ENCODE measurements at places on chromosomes 16 and 17.

- no peak for DNase-seq
Observed at GRCh38 chr17:14590459-14591250, 289.8 kb downstream of the HS3ST3B1 start.

DNA sequence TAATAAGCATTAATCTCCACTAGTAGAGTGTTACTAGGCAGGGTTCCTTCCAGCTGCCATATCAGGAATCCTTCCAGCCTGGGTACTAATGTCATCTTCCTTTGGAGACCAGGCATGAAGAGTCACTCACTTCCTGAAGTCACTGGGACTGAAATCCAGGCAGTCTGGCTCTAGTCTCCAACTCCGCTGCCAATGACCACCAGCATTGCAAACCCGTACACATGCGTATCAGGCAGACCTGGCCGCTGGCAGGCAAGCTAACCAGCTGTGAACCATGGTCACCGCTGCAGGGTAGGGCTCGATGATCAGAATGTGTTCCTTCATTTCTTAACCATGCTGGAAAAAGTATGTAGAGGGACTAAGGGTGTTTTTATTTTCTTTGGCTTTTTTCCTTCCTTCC lies 255.5 kb downstream of the CDH13 start:
- no peak for DNase-seq

- no peak for DNase-seq
Observed at GRCh38 chr17:44354582-44355561, 8.8 kb downstream of the FAM171A2 start.

GRCh38 chr16:63577891-63578290 lies 1541.7 kb upstream of the CDH8 start:
- DNase-seq, result no peak

- DNase-seq, result no peak
Observed at GRCh38 chr16:83779886-83780285, 27.9 kb upstream of the HSBP1 start.

DNA sequence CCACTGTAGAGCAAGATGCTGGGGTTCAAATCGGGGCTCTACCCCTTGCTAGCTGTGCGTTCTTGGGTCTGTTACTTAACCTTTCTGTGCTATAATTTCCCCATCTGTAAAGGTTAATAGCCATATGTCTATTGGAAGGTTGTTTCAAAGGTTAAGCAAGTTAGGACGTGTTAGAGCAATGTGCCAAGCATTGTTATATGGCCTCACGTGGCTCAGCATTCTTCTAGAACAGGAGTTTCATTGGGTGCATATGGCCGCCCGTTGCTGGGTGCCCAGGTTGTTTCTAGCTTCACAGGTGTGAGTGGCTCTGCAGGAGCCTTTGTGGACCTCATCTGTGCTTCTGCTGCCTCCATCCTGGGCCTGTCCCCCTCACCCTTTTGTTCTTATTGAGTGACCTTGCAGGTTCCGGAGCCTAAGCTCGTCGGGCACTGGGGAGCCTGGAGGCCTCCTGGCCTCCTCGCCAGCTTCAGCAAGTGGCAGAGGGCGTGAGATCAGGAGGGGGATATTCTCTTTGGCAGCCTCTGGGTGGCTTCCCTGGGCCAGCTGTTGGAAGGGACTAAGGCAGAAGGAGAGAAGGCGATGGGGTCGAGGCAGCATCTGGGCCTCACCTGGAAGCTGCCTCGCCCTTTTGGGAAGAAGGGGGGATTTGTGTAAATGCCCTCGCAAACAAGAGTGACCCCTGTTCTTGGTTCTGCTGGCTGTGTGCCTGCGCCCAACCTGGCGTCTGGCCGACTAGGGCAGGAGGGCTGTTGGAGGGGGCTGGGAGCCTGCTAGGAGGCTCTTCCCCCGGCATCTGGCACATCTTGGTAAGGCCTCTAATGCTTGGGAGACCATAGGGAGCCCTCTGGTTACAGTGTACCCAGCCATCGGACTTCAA lies 80.2 kb upstream of the CIBAR2 start:
- DNase-seq, result no peak

- no peak for DNase-seq
Observed at GRCh38 chr16:65547772-65548446, 426.0 kb upstream of the CDH11 start.

DNA sequence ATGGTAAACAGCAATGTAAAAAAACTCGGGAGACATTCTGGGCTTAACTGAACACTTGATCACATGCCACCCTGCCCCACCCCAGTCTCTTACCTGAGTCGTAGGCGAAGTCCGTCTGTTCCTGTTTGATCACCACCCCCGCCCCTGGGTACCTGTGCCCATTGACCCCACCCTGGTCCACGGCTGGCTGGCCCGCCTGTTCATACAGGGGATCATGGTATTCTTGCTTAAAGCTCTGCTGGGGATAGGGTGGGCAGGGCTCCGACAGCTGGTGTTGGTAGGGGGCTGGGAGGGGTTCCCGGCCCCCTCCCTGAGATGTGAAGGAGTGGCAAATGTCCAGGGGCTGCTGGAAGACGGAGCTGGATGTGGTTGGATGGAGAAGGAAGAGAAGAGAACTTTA lies 13.6 kb downstream of the ETV4 start:
- no peak for DNase-seq

GRCh38 chr16:30980023-30980371 lies 5.0 kb upstream of the HSD3B7 start:
- DNase-seq, result no peak

GRCh38 chr17:80671039-80671824 lies 126.6 kb downstream of the RPTOR start:
- no peak for DNase-seq

GRCh38 chr16:5845046-5845445 lies 747.5 kb upstream of the EEF2KMT start:
- DNase-seq, result no peak

- DNase-seq, result peak; percentile 58
Observed at GRCh38 chr17:77882481-77883212, 75.9 kb upstream of the TNRC6C start.

DNA sequence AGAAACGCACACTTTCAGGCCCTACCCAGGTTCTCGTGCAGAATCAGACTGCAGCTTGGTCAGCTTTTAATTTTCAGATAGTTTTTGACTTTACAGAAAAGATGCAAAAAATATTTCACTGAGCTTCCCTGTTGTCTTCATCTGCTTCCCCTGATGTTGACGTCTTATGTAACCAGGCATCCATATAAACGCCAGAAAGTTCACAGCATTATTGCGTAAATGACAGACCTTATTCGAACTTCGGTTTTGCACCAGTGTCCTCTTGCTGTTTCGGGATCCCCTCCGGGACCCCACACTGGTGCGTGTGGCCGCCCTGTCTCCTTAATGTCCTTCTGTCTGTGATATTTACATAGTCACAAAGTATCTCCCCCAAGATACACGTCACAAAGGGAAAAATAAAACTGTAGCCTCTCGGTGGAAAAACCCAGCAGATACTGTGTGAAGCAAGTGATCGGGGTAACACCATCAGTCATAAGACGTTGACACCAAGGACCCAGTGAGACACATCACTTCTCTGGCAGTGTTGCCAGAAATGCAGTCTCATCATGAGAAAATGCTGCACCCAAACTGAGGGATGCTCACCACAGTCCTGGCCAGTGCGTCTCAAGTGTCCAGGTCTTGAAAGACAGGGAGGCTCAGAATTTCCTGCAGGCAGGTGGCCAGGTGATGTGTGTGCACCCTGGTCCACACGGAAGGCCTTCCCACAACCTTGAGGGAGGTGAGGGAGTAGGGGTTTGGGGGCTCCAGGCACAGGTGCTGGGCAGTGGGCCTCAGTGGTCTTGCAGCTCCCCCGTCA lies 4.3 kb downstream of the BANP start:
- no peak for DNase-seq

DNA sequence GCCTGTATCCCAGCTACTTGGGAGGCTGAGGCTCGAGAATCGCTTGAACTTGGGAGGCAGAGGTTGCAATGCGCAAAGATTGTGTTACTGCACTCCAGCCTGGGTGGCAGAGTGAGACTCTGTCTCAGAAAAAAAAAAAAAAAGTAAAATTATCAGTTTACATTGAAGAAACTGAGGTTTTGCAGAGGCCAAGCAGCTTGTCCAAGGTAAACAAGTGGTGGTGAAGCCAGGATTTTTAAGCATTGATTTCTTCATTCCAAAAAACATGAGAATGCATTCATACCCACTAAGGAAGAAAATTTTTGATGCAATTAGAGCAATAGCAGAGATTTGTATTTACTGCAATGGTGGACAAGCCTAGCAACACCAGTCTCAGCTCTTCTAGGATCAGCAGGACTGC lies 52.7 kb downstream of the CENPV start:
- no peak for DNase-seq

DNA sequence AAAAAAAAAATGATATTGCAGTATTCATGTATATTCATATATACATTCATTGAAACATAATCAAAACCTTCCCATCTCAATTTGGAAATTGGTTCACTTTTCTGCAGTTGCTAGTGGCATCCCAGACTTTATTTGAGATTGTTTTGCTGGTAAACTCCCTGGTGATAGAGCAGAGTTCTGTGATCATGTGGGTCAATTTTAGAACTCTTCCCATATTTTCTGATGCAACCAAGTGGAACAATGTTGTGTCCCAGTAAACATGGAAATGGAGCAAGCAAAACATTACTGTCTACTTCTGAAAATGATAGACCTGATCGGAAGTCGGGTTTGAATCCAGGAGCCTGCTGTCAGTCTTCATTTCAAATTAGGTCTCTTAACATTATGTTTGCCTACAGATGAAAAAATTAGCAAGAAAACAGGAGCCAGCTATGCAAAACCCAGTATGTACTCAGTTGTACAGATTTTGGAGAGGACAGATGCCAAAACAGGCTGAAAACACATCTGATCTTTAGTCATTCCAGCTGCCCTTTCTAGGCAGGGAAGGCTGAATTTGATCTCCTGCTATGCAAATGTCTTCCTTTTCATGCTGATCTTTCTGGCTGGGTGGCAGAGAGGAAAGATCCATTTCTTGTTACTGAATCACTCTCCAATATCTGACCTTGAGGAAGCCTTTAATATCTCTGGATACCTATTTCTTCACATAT lies 786.6 kb upstream of the SOX9 start:
- no peak for DNase-seq

DNA sequence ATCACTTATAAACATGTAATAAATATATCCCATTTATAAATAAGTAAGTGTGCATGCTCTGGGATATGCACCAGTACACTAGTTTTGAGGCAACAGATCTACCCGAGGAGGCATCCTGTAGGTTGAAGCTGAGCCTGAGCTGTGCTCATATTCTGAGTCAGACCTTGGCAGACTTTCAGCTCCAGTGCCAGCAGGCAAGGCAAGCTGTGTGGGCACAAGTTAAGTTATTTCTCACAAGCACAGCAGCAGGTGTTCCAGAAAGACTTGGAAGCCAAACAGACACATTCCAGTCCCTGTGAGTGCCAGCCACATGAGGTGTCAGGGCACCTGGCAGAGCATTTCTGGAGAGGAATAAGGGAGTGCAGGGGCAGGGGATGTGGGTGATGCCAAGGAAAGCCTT lies 1.3 kb upstream of the CLEC19A start:
- no peak for DNase-seq

GRCh38 chr17:6046931-6047330 lies 23.2 kb upstream of the WSCD1 start:
- no peak for DNase-seq

GRCh38 chr16:920717-921116 lies 50.1 kb downstream of the LMF1 start:
- no peak for DNase-seq

- no peak for DNase-seq
Observed at GRCh38 chr17:37608351-37609169, 658 bp downstream of the SYNRG start.

GRCh38 chr17:40076591-40076990 lies 13.8 kb downstream of the THRA start:
- no peak for DNase-seq

GRCh38 chr16:682493-683395 lies 1.4 kb downstream of the JMJD8 start:
- DNase-seq, result no peak

DNA sequence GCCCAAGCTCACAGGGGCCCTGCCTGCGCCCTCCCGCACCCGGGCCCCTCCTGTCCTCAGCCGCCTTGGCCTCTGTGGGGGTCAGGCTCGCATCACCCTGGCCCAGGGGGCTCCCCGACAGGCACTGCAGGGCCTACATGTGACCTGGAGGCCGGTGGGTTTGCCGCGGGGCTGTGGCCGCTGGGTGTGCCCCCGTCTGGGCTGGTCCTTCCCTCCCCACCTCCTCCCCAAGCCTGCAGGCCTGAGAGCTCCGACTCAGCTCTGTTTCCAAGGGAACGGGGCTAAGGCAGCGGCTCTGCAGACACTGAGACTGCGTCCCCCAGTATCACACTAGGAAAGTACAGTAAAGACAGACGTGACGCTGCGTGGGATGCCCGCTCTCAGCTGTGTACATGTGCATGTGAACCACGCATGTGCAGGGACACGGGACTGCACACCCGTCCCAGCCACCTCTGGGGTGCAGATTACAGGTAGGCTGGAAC lies 16.5 kb upstream of the WDR45B start:
- DNase-seq, result no peak

DNA sequence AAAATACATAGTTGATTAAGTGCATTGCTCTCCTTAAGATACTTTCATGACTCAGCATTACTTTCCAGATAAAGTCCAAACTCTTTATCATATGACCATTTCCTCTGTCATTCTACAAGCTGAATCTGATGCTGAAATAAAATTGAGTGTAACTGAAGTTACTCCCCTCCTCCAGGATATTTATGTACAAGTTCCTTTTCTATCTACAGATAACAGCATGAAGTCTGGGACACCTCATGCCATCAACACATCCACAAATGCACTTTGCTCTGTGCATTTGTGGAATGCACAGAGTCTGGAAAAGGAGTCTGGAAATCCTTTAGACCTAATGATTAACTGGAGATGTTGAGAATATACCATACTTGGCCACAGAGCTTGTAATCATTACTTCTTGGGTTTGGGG lies 60.5 kb downstream of the ACSM2B start:
- DNase-seq, result no peak

- no peak for DNase-seq
Observed at GRCh38 chr17:42559075-42559474, 2.9 kb upstream of the COASY start.

- DNase-seq, result no peak
Observed at GRCh38 chr17:45092911-45093430, 31.9 kb downstream of the NMT1 start.

DNA sequence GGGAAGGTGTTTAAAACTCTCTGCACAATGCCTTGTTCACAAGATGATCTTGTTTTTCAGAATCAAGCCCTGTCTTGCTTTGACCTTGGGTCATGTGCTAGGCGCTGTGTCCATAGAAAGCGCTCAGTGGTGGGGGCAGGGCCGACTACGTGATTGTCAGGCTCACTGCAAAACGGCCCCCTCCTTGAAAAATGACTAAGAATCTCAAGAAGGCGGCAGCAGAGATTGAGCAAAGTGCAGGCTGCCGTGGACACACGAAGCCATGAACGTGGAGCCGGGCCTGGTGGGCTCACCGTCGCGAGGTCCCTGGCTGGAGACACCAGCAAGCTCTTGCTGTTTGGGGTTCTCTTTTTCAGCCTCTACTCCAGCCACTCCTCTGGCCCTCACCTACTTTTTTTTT lies 10.2 kb downstream of the ATP2C2 start:
- DNase-seq, result no peak

GRCh38 chr16:74752756-74753155 lies 21.9 kb downstream of the FA2H start:
- DNase-seq, result no peak

GRCh38 chr16:6484935-6485334 lies 847.7 kb upstream of the RBFOX1 start:
- no peak for DNase-seq
